ENCODE measurements at places on chromosomes 12 and 14. TPM values are rescaled to one million over a fixed set of nuclear protein-coding genes. Genes with fewer than 3 reads are reported as not detected.

DNA sequence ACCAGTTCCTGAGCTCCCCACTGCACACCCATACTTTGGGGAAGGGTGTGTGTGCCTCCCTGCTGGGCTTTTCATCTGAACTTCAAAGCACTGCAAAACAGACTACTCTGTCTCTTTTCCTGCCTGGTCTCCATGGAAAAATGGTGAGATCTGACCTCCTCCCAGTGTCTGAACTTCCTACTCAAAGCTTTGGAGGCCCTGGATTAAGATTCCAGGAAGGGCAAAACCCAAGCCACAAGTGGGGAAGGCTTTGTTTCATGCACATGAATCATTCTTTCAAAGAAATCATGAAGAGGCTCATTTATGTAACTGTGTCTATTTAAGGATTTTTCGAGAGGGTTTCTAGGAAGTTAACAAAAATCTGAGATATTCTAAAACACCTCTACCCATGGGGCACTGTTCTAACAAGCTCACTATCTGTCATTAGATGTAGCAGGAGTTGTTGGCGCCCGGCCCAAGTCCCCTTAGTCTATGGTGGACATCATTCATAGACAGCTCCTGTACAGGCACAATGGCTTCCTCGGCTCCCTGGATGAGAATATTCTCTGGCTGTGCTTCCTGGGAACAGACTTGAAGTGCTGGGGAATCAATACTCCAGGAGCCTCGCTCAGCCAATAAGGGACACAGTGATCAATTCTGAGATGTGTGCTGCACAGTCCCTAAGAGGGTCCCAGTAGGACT, 224.0 kb downstream of the KTN1 start:
- DNase-seq: no peak

- DNase-seq: no peak
Observed at GRCh38 chr12:79895071-79895470, 39.8 kb downstream of the PPP1R12A start.

Gene DDHD1
- 3.7 TPM for polyA plus RNA-seq

- peak; percentile 67 for DNase-seq
Observed at GRCh38 chr12:62730649-62731048, 204.3 kb downstream of the PPM1H start.

GRCh38 chr12:110351119-110351518, 52.4 kb downstream of the ANAPC7 start:
- DNase-seq: no peak

DNA sequence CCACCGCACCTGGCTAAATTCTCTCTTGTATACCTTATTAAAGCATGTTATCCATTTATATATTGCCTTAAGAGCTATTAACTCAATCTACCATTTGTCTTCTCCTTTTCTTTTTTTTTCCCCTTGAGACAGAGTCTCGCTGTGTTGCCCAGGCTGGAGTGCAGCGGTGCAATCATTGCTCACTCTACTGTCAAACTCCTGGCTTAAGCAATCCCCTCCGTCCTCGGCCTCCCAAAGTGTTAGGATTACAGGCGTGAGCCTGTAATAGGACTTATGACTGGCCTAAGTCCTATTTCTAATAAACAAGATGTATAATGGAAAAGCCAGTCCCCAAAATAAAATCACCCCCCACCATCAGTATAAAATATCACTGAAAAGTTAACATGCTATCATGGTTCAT, 14.4 kb downstream of the SNX6 start:
- no peak for DNase-seq

Gene SCNN1A
- 0.24 TPM for polyA plus RNA-seq

DNA sequence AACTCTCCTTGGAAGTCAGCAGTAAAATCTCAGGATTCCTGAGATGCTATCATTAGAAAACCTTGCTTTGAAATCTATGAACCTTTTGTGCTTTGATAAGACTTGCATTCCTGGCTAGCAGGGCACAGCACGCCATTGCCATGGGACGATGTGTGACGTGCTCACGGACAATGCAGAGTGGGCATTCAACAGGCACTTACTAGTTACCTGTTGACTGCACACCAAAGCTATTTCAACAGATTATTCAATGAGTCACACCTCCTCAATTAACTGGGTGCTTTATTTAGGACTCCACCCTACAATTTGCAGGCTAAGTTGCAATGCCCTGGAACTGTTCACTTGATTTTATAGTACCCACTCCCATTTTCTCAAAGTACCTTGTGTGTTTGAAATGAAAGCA, 11.3 kb downstream of the NOS1 start:
- no peak for DNase-seq

- no peak for DNase-seq
Observed at GRCh38 chr14:22390824-22391461, 198.1 kb downstream of the DAD1 start.

DNA sequence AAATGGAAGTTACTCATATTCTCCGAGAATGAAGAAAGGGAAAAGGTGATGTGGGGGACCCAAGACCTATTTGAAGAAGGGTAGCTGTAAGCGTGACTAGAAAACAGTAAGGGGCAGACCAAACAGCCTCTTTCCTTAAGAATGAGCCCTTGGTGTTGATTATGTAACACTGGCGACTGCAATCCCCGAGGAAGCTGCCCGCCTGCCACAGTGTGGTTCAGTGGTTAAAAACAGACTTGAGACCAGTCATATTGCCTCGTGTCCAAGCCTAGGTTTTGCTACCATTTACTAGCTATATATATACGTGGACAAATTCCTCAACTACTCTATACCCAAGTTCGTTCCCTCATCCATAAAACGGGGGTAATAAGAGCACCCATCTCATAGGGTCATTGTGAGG, 49.1 kb downstream of the SSPN start:
- no peak for DNase-seq

Gene FLRT2
- 10.2 TPM for polyA plus RNA-seq

DNA sequence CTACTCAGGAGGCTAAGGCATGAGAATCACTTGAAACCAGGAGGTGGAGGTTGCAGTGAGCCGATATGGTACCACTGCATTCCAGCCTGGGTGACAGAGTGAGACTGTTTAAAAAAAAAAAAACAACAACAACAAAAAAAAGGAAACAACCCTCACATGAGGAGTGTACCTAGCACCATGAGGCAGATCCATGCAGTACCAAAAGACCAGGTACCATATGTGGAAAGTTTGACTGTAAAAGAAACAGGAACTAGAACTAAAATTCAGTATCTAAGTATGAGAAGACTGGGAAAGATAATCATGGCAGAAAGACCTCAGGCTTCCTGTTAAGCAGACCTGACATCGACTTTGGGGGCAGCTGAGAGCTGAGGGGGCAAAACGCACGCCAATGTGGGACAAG, 55.1 kb downstream of the TRAFD1 start:
- DNase-seq: no peak

DNA sequence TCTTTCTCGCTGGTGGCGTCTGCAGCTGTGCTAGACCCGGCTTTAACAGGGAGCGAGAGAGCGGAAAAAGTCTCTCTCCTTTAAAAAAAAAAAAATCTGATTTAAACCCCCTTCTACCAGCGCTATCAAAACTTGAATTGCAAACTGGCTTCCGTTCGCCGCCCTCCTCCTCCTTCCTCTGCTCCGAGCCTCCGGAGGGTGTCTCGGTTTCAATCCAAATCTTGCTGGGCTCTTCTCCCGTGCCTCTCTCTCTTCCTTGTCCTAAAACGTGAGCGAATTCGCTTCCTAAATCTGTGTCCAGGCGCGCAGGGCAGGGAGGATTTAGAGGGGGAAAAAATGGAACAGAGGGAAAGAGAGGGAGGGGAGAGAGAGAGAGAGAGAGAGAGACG, 272 bp downstream of the TBX3 start:
- no peak for DNase-seq

DNA sequence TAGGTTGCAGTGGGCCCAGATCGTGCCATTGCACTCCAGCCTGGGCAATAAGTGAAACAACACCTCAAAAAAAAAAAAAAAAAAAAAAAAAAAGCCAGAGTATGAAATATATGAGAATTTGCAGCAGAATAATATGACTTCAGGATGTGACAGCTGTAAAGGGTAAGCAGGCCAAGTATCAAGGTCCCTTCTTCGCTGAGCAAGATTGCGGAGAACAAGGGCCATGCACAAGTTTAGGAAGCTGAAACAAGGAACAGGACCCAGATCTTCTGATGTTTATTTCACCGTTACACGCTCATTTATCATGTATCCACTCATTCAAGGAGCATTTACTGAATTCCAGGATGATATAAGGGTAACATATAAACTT, 659 bp upstream of the FOXJ2 start:
- no peak for DNase-seq

DNA sequence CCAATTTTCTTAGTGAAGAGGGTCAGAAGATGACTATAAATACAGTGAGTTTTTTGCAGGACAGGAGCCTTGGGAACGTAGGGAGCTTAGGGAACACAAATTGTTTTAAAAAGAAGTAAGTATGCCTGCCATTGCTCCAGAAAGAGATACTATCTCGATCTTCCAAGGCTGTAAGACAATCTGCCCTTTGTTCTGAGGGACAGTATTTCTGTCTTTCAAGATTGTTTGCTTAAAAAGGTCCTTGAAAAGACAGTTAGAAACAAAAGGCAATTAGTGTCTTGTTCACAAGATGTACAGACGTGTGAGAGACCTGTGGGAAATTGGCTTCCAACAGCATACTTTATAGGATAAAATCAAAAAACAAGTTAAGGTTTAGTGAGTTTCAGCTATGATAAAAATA, 321.2 kb upstream of the FAR2 start:
- no peak for DNase-seq

Gene GUCY2C
- polyA plus RNA-seq: not detected

Gene KRT85
- not detected for polyA plus RNA-seq

DNA sequence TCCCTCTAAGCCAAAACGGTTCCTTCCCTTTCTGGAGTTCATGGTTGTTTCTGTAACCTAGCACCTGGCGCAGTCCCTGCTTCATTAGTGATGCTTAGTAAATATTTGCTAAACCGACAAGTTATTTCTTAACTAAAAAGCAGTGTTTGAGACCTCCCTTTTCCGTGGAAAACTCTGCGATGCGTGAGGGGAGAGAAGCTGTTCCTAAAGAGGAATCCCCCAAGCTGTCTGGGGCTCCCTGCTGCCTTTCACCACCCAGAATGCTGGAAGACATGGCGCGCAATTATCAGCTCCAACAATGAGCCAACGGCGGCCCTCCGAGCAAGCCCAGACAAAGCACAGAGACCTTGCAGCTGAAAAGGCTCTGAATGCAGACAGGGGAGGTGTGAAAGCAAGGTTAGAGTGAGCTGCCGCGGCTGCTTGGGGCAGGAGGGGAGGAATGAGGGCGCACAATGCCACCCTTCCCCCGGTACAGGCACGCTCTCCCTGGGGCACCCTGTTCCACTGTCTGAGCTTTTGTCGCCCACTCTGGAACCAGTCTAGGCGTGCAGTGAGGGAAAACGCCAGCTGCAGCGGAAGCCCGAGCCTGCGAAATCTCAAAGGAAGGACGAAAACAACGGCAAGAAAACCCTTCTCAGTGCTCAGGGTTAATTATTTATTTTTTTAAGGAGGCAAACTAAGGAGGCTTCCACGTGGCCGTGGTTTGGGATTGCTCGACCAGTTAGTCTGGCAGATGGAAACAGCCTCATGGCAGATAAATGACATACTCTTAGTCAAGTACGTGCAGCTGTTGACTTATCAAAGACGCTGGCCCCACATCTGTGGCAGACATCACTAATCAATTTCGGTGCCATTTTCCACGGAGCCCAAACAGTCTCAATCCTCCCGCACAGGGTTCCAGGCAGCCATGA, 66.3 kb downstream of the RBM19 start:
- DNase-seq: no peak

DNA sequence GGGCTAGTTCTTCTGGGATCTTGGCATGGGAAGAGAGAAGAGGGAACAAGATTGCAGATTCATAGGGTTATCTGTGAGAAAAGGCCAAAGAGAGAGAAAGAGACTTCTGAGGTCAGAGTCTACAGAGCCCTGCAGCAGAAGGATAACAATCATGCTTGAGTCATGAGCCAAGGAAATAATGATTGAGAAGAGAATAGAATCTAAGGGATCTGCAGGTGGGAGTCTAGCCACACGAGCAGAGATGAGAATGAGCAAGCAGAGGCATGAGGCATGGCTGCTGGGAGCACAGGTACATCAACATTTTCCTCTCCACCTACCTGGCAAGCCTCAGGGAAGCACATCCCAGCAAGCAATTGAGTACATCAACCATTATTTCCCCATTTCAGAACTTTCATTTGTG, 303.7 kb downstream of the LRIG3 start:
- no peak for DNase-seq

DNA sequence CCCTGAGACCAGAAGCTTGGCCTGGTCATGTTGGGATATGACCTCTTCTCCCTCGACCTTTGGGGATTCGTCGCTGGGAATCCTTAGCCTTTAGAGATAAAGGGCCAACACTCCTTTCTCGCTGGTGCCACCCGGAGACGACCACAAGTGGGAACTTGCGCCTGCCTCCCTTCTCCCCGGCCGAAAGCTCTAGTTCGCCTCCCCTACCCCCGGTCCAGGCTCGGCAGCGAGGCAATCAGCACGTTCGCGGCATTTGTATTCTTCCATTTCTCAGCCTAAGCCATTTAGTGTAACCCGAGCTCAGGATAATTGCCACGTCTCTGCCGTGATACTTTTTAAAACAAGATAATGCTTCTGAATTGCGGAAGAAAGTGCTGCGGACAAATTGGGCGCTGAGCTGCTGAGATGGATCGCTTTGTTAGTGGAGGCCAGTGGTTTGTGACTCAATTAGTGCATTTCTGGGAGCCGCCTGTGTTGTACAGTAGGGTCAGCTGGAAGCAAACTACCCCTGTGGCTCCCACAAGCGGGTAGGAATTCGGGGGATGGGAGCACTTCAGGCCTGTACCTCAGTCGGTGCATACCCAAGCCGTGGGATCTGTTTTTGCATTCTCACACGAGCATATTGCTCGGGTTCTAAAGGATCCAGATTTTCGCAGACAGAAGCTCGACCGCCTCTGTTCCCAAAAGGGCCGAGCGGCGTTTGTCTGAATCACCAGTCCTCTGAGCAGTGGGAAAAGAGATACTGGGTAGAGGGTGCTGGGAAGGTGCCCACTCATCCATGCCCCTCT, 6.8 kb upstream of the SIX1 start:
- peak; percentile 25 for DNase-seq

DNA sequence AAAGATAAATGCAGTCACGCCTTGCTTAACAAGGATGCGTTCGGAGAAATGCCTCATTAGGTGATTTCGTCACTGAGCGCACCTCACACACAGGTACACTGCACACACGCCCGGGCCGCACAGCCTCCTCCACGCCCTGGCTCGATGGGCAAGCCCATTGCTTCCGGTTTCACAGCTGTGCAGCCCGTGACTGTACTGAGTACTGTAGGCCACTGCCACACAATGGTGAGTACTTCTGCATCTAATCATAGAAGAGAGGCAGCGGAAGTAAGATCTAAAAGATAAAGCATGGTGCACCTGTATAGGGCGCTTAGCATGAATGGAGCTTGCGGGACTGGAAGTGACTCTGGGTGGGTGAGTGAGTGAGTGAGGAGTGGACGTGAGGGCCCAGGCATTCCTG, 4.3 kb downstream of the RIMBP2 start:
- DNase-seq: no peak

Measured in IMR-90 (cell line).